HTR-8/SVneo (cell line): ENCODE measurements at places on chromosomes 11 and 22.

DNA sequence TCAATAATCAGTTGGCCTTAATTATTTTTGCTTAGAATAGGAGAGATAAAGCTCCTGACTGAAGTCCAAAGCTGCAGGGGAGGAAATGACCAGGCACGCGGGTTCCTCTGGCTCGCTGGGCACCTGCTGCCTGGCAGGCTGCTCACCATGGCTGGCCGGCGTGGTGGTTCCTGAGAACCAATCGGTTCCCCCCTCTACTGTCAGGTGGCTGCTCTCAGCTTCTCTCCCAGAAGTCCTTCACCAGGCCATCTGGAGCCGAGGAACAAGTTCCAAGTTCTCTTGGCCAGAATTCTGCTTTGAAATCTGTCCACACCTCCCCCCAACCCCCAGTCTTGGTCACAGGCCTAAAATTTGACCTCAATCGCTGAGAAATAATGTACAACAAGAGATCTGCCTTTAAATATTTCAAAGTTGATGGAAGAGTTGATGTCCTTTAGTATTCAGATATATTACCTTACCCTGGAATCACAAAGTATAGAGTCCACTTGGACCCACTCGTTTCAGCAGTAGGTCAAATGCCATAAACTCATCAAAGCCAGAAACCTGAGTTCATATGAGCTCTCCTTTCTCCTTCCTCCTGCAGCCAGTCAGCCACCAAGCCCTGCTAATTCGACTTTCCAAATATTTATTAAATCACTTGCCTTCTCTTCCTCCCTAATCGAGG lies 25.2 kb downstream of the EXPH5 start:
- DNase-seq: no peak

DNA sequence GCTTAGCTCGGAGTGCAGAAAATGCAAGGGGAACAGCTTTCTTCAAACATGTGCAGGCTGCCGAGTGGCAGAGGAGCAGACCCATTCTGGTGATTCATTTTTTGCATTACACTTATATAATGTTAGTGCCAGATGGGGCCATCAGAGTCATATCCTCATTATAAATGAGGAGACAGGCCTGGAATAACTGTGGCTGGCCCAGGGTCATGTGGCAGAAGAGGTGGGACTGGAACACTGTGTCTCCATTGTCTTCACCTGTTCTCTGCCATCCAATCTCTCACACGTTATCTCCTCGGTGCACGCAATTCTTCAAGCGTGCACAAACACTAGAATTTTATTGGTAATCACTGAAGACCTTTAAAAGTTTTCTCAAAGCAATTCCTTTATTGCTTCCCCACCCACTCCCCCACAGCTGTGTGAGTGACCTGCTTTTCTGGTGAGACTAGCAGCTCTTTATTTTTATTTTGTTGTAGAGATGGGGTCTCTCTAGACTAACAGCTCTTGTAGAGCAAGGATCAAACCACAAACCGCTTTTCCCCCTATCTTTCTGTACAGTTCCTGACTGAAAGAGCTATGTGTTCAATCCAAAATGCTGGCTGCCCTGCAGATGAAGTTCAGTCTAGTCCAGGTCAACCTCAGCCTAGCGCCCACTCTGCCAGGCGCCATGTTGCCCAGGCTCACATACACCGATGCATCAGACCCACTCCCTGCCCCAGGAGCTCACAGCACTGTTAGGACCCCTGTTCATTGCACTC lies 75.3 kb downstream of the ST3GAL4 start:
- DNase-seq: no peak

- no peak for DNase-seq
Observed at GRCh38 chr22:48141301-48141700, 1378.9 kb downstream of the TBC1D22A start.

- DNase-seq: no peak
Observed at GRCh38 chr11:3914805-3915204, 59.3 kb downstream of the STIM1 start.

DNA sequence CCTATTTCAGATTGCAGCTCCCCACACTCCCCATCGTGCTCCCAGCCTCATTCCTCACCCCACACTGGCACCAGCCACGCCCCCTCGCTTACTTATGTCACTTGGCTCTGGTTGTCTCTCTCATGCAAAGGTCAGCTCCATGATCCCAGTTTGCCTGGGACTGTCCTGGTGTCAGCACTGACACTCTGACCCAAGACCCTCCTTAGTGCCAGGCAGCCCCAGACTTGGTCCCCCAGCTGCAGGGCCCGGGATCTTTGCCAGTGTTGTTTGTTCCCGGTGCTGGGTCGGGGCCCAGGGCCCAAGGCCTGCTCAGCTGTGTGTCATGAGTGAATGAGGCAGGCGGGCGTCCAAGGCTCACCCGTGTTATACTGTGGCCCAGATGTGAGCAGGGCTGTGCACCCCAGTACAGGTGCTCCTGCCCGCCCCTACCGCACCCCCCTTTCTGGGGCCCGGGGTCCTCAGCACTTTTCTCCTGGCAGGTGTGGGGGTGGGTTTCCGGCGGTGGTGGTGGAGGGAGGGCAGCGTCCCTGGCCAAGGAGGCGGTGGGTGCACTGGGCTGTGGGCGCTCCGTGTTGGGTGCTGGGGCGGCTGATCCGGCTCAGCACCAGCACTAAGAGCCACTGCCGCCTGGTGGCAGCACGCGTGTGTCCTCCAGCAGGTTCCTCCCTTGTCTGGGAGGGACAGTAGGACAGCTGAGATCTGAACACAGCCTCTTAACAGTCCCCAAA lies 19.5 kb downstream of the IL17REL start:
- no peak for DNase-seq

- no peak for DNase-seq
Observed at GRCh38 chr11:92964471-92964870, 5.0 kb upstream of the MTNR1B start.

GRCh38 chr11:125517116-125517770 lies 21.2 kb upstream of the FEZ1 start:
- DNase-seq: no peak

DNA sequence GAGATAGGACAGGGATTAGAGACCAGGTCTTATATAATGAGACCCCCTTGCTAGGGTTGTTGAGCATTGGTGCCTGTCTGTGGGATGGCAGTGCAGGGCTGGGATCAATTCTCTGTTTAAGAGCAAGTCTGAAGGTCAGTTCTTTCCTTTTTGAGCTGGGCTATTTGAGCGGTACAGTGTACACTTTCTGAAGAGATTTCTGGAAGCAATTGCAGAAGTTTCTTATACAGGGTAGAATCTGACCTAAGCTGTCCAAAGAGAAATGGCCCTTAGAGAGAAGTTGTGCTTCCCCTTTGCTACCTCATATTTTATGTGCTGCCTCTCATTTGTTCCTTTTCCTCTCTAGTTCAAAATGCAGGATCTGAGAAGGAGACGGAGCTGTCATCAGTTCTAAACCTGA lies 35.8 kb downstream of the CSTPP1 start:
- DNase-seq: no peak

- no peak for DNase-seq
Observed at GRCh38 chr11:44267750-44268613, 42.0 kb downstream of the ALX4 start.

GRCh38 chr11:47143322-47143721 lies 33.4 kb downstream of the ARFGAP2 start:
- DNase-seq: peak; percentile 53

DNA sequence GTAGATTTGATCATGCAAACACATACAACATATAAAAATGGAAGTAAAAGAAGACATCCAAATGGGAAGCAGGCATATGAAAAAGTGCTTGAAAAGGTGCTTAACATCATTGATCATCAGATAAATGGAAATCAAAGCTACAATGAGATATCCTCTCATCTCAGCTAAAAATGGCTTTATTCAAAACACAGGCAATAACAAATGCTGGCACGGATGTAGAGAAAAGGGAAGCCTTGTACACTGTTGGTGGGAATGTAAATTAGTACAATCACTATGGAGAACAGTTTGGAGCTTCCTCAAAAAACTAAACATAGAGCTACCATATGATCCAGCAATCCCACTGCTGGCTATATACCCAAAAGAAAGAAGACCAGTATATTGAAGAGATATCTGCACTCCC lies 549 bp upstream of the TCN1 start:
- DNase-seq: no peak

GRCh38 chr22:26466196-26466595 lies 17.4 kb downstream of the HPS4 start:
- no peak for DNase-seq

DNA sequence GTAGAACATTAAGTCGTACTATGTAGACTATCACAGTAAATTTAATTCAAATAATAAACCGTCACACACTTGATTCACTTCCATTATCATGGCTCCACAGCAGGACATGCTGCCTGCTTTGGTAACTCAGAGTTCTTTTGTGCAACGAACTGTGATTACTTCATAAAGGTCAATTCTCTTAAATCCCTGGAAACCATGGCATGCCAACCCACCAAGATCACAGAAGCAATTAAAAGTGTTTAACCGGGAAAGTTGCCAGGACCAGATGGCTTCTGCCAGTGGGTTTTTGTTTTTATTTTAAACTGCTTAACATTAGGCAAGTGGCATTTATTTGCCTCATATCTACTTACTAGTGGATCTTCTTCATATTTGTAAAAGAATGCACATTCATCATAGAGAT lies 1162.1 kb downstream of the DLG2 start:
- DNase-seq: no peak

DNA sequence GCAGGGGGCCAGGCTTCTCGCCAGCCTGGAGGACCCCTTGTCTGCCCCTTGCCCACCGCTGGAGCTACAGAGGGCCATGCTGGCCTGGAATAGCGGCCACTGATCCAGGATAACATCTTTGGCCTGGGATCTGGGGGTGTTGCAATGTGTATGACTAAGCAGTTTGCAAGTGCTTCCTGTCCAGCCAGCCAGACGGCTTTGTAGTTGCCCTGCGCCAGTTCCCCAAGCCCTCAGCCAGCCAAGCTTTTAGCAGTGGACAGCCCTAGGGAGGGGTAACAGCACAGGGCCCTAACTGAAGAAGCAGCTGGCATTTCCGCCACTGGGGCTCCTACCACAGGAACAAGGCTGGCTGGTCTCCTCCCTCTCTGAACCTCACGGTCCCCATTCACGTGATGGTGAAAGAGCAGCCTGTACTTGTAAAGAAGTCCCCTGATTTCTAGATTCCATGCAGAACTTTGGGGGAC lies 32.1 kb downstream of the UQCR10 start:
- peak; percentile 89 for DNase-seq
